ENCODE measurements at places on chromosomes 4 and X.

DNA sequence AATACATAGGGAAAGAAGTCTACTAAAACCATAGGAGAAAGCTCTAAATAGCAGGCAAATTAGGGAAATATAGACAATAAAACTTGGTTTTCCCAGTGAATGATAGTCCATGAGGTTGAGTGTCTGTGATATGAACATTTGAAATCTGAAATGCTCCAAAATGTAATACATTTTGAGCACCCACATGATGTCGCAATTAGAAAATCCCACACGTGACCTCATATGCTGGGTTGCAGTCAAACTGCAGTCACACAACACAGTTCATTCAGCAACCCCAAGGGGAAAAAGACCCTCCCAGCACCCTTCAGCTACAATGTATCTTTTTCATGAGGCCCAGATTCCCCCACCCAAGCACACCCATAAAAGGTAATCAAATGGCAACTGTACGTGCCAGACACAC lies 155.6 kb downstream of the BTC start:
- DNase-seq: no peak

GRCh38 chr4:148574911-148575310 lies 132.7 kb upstream of the NR3C2 start:
- no peak for DNase-seq

DNA sequence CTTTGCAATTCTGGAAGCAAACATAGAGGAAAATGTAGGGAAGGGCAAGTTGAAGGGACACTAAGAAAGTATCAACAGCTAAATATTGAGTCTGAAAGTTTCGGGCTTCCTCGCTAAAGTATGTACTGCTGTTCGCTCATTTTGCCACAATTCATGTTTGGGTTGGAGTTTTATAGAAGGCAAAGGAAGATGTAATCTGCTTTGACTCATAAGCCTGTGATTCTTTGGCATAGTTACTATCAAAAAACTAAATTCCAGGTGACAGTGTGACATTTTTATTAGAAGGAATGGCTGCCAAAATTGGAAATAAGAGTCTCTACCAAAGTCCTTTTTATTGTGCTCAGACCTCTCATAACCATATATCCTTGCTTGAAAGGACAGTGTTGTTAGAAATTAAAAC lies 336.7 kb upstream of the ADGRL3 start:
- DNase-seq: no peak

DNA sequence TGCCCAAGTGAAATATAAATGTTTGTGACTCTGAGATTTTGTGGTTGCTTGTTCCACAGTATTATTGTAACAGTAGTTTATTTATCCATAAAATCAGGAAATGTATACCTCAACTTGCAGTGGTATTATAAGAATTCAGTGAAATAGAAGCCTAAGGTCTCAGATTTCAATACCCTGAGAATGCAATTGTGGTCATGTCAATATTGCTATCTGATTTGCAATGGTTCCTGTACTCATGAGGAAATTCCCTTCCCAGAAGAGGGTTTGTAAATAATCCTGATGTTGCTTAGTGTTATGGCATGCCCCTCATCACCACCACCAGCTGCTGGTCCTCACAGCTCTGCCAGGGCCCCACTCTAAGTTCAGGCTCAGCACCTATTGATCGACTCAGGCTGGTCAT lies 67.8 kb downstream of the SLC34A2 start:
- DNase-seq: no peak

DNA sequence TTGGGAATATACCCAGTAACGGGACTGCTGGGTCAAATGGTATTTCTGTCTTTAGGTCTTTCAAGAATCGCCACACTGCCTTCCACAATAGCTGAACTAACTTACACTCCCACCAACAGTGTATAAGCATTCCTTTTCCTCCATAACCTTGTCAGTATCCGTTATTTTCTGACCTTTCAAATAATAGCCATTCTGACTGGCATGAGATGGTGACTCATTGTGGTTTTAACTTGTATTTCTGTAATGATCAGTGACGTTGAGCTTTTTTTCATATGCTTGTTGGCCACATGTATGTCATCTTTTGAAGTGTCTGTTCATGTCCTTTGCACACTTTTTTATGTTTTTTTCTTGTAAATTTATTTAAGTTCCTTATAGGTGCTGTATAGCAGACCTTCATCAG lies 81.2 kb downstream of the ADAM29 start:
- no peak for DNase-seq

DNA sequence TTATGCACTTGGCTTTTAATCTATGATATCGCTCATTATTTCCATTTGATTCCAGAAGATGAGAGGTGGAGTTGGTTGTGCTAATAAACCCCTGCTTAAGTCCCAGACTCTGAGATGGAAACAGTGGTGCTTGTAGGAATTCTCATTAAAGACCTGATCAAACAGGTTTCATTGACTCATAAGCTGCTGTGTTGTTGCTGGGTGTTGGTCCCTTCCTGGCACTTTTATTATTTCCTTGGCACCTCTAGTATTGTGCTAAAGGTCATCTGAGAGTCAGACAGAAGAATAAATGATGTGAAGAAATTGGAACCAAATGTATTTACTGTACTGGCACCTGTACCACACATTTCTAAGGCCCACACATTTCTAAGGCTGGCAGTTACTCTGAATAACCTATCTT lies 544.7 kb upstream of the NR3C2 start:
- no peak for DNase-seq

GRCh38 chr4:159018062-159018629 lies 84.7 kb upstream of the RAPGEF2 start:
- no peak for DNase-seq

DNA sequence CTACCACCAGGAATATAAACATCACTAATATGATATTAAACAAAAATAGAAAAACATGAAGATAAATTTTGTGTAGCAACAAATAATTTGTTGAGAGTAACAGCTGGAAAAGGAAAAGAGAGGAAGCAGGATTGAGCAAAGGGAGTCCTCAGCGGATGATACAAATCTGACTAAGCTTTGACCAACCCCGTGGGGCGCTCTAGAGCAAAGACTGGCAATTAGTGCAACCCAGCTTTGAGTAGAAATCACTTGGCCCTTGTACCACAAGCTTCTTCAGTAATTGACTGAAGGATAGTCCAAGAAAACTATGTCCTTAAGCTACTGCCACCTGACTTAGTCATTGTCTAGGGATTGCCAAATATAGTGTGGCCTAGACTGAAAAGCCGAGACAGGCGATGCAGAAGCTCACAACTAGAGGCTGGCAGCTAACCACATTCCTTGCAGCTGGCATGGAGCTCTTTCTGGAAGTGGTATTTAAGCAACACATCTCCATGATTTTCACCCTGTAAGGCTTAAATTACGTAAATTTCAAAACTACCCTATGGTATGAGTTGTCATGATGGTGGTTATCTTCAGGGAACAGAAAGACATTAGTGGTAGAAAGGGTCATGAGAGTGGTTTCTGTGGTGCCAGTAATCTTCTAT lies 396.0 kb downstream of the PDGFC start:
- no peak for DNase-seq

GRCh38 chr4:44791831-44792230 lies 65.5 kb upstream of the GNPDA2 start:
- no peak for DNase-seq

GRCh38 chrX:8090482-8090881 lies 80.6 kb downstream of the VCX2 start:
- DNase-seq: no peak

DNA sequence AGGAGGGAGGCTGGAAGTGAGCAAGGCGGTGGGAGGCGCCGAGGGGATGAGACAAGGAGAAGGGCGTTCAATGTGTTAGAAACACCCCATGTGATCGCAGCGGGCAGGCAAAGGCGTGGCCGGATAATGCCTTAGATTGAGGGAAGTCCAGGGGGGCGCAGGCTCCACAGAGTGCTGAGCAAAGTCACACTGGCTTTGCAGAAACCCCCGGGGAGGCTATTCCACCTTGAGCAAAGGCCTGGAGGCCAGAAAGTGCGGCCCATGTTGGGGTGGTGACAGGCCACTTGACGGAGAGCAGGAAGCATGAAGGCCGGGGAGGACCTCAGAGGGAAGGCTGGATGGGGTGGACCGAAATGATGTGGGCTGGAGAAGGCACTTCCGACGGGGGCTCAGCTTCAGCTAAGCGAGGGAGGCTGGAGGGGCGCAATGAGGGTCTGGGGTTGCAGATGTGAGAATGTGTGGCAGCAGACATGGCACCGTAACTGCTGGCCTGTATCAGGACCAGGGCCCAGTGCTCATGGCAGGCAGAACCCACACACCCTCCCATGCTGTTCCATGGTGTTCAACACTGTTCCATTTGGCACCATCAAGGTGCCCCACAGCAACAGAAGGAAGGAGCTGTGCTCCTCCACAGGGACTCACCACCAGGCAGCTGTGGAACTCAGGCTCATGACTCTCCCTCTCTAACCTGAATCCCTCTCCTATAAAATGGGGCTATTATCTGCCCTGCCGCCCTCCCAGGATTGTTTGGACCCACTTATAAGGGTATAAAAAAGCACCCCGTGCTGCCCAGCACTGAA lies 50.3 kb downstream of the HMX1 start:
- no peak for DNase-seq

DNA sequence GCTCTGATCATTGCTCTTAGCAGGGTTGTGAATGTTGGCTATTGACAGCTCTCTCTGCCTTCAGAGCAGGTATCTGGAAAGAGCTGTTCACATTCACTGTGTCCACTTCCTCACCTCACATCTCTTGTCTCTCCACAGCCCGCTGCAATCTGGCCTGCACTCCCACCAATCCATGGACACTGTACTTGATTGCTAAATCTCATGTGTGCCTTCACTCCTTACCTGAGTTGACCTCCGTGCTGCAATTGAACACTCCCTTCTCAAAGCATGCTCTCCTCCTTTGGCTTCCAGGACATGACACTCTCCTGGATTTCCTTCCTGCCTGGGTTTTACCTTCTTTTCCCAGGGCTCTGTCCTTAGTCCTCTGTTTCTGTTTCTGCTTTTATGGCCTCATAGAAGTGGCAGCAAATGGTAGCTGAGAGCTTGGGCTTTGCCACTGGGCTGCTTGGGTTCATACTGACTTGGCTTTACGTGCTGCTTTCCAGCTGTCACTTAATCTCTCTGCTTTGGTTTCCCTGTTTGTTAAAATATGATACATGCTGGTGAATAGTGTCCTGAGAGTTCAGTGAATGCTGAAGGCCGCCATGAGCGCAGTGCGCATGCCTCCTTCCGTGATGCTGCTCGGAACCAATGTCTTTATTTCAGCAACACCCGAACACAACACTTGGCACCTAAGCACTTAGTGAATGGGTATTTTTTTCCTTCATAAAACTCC lies 29.5 kb downstream of the DCUN1D4 start:
- no peak for DNase-seq

DNA sequence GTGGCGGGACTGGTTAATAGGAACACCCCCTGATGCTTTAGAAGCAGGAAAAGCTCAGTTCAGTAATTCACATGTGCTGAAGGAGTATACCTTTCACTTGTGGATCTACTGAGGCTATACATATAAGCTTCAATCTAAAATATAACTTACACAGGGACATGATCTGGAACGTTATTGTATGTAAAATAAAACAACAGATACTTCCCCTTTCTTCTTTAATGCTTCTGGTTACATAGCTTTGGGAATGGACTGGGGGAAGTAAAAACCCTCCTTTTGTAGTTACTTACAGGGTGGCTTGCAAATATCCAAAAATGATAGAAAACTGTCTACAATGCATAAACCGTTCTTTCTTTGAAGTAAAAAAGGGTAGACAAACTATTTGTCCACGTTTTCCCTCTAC lies 1.9 kb downstream of the FGG start:
- DNase-seq: no peak

DNA sequence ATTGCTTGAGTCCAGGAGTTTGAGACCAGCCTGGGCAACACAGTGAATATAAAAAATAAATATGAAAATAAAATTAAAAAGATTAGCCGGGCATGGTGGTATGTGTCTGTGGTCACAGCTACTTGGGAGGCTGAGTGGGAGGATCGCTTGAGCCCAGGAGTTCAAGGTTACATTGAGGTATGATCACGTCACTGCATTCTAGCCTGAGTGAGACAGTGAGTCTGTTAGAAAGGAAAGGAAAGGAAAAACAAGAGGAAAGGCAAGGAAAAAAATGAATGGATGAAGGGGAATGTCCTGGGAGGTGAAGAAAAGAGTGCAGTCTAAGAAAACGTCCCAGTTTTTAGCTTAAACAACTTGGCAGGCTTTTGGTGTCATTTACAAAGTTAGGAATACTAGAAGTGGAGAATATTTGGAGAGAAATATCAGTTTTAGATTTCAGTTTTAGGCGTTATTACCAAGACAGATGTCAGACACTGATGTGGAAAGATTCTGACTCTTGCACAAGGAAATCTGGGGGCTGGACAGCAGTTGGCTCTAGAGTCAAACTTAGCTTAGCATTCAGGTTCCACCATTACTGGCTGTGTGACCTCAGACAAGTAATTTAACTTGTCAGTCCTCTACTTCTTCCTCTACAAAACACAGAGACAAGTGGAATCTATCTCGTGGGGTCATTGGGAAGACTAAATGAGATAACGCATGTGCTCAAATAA lies 139.0 kb downstream of the TSPAN5 start:
- no peak for DNase-seq

GRCh38 chr4:3687538-3687937 lies 78.6 kb upstream of the ADRA2C start:
- no peak for DNase-seq

DNA sequence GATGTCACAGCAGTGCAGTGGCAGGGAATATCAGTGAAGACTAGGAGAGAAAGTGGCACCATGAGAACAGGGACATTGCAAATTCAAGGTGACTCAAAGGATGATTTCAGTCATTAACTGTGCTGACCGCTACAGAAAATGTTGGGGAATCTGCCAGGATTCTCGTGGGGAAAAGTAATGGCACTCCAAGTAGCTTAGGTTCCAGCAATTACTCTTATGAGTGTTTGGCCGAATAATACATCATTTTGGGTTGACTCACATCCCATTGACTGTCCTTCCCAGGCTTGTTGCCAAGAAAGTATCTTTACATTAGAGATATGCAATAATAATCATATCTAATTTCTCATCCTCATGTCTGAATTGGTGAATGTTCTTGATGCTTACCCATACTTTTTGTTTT lies 1411.1 kb upstream of the PCDH7 start:
- no peak for DNase-seq

- no peak for DNase-seq
Measured at GRCh38 chr4:128916832-128917231, 107.3 kb downstream of the JADE1 start.

DNA sequence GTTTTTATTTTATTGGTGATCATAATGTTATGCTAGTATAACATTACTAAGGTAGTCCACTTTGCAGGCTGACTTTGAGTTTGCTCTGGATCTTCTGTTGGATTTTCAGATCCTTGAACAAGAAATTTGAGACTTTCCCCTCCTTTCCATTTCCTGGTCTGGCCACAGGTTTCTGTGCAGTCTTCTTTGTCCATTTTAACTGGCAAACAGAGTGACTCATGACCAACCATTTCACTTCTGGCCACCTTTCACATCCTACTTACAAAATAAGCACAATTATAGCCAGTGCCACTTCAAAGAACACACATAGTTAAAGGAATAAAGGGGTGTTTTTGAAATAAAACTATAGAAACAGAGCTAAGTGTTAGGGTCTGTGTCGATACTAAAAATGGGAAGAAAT lies 8.4 kb downstream of the ANK2 start:
- DNase-seq: no peak

GRCh38 chrX:7086384-7086783 lies 61.1 kb upstream of the STS start:
- no peak for DNase-seq

- no peak for DNase-seq
Measured at GRCh38 chr4:7351014-7351413, 83.7 kb downstream of the PSAPL1 start.

Data from activated naive CD4-positive, alpha-beta T cell (primary cell).